K562 (cell line): ENCODE measurements at places on chromosomes 13 and 19.

DNA sequence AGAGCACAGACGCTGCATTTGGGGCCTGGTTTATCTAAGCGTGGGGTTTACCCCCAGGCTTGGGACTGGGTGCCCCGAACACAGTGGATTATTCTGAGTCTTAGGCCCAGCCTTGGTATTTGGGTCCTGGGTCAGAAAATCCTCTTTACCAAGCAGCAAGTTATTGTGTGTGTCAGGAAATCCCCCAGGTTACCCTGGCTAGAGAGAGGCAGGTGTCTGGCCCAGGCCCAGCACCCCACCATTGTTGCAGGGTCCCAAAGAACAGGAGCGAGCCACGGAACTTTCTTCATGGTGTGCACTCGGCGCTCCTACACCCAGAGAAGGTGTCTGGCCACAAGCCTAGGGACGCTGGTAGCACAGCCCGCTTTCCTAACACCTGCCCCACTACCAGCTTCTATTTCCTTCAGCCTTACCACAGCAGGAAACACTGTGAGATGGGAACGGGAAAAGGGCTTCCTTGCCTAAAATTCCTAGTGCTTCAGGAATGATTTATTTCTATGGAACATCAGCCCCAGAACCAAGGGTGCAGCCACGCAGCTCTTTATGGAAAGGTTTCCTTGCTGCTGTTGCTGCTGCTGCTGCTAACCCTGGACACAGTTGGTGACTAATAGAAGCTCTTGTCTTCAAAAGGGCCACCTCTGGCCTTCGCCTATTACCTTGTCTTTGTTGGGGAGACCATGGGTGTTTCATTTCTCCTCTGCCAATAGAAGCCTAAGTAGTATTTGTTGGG, 7.4 kb upstream of the CDX2 start:
- no peaks in the 10 kb centered on the region for H3K4me1 ChIP-seq
- no peak overlapping the region for H3K27ac ChIP-seq
- H3K36me3 ChIP-seq: no peaks in the 10 kb centered on the region
- DNase-seq: no peak

DNA sequence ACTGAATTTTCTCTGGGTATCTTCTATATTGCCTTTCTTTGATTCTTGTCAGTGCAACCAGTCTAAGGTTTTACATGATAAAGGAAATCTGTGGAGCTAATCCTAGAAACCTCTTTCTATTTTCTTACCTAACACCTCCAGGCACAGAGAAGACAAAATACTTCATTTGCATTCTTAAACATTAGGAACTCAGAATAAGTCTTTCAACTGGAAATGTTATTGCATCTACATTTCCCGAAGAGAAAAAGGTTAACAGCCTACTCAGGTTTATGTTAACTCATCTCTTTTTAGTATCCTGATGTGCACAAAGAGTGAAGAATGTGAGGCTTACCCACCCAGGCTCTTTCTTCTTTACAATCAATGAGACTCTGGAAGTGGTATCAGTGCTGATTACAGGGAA, 106.7 kb downstream of the PCCA start:
- H3K36me3 ChIP-seq: no peaks in the 10 kb centered on the region
- no peak overlapping the region for H3K27ac ChIP-seq
- no peak overlapping the region for H3K4me3 ChIP-seq
- H3K27me3 ChIP-seq: no peaks in the 10 kb centered on the region

GRCh38 chr19:53646144-53646543, 14.3 kb downstream of the DPRX start:
- H3K27me3 ChIP-seq: no peaks in the 10 kb centered on the region; the same call in 2 of the 3 replicates
- DNase-seq: no peak
- no peak overlapping the region for H3K27ac ChIP-seq
- H3K4me3 ChIP-seq: no peak overlapping the region
- H3K36me3 ChIP-seq: no peaks in the 10 kb centered on the region
- H3K4me1 ChIP-seq: no peaks in the 10 kb centered on the region

DNA sequence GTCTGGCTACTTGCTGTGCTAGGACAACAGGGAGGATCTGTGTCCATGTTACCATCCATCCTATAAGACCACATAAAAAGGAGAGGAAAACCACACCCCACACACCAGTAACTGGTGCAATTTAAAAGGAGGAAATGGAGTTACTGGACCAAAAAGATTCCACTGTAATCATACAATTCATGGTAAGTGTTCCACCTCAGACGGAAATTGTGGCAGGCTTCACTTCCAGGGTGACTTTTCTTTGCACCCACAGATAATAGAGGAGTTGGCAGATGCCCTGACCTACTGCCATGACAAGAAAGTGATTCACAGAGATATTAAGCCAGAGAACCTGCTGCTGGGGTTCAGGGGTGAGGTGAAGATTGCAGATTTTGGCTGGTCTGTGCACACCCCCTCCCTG, 2.4 kb downstream of the AURKC start:
- no peak for DNase-seq
- no peak overlapping the region for H3K27ac ChIP-seq
- H3K27me3 ChIP-seq: no peaks in the 10 kb centered on the region; the same call in 2 of the 3 replicates
- H3K4me1 ChIP-seq: peaks cover 10% of the 10 kb centered on the region

DNA sequence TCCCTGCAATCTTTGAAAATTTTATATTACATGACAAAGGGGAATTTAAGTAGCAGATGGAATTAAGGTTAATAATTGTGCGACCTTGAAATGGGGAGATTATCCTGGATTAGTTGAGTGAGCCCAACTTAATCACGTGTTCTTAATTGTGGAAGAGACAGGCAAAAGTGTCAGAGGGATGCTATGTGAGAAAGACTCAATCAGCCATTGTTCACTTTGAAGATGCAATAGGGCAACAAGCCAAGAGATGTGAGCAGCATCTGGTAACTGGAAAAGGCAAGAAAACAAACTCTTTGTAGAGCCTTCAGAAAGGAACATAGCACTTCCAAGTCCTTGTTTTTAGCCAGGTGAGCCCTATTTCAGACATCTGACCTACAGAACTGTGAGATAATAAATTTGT, 247.7 kb downstream of the SLITRK1 start:
- no peaks in the 10 kb centered on the region for H3K4me1 ChIP-seq
- no peak for DNase-seq
- no peak overlapping the region for H3K4me3 ChIP-seq
